Astrocyte of the hippocampus (primary cell): ENCODE measurements at places on chromosomes 4 and X.
A peak's percentile ranks its signal among the peaks of the same experiment; 100 is the strongest.

DNA sequence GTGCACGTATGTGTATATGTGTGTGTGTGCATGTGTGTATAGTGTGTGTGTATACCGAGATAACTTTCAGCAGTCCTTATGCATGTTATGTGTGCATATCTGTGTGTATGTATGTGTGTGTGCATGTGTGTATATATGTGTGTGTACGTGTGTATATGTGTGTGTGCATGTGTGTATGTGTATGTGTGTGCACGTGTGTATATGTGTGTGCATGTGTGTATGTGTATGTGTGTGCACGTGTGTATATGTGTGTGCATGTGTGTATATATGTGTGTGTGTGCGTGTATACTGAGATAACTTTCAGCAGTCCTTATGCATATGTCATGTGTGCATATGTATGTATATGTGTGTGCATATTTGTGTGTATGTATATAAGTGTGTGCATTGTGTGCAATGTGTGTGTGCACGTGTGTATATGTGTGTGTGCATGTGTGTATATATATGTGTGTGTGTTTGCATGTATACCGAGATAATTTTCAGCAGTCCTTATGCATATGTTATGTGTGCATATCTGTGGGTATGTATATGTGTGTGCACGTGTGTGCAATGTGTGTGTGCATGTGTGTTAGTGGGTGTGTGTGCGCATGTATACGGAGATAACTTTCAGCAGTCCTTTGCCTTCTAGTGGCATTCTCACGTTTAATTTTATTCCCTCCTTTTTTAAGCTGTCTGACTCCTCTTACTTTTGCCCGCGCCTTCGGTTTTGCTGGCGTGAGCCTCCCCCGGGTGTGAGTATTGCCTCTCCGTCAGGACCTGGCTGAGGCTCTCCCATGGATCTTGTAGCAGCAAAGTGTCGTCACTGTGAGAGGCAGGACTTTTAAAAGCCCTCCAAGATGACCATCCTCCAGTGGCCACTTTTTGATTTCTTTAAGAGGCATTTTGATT is 99.6 kb upstream of the SHOX start:
- no peak for DNase-seq

DNA sequence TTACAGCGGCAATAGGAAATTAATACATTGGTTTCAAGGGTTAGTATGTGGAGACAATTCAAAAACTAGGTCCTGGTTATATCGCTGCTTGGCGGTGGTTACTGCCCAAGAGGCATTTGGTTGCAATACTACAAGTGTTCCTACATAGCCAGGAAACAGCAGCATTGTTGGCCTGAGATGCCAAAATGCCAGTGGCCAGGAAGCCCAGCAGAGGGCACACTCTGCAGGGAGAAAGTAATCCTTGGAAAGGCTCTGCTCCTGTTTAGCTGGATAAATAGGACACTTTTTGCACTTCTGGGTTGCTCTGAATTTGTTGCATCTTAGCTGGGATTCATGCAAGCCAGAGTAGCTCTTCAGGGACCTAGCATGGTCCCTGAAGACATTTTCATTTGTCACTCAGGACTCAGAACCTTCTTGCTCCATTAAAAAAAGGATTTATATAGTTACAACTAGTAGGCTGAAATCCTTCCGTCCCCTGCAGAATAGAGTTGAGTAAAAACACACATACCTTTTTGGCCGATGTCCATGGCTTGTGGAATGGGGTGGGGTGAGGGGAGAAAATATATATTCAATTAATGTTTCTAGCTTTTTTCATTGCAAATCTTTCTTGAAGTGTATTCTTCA is 8.1 kb upstream of the GPR119 start:
- peak; percentile 62 for DNase-seq

GRCh38 chrX:16796298-16796697 is 10.0 kb downstream of the TXLNG start:
- DNase-seq = no peak

- peak; percentile 51 for DNase-seq
Measured at GRCh38 chrX:7586126-7586525, 256.8 kb upstream of the VCX start.
